ENCODE measurements at places on chromosomes 7 and 10.

GRCh38 chr7:13948019-13948801 is 41.3 kb downstream of the ETV1 start:
- DNase-seq: no peak

GRCh38 chr7:152759949-152760853 is 649 bp downstream of the ACTR3B start:
- DNase-seq: peak; percentile 7

- no peak for DNase-seq
These were observed 43.1 kb upstream of the HPS1 start for GRCh38 chr10:98489561-98490481.

DNA sequence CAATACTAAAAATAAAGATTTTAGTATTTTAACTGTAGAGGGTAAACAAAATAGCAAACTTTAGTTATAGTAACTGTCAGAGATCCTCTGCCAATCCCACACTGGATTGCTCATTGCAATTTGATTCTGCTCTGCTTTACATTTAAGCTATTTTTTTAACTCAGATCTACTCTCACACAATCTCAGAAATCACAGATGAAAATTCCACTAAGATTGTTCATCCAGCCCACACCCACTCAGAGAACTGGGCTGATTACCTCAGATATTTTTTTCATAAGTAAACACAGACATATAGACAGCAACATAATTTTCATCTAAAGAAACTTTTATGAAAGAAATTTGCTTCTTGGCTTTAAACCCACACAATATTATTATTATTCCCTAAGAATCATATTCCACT is 7.0 kb downstream of the OSBPL3 start:
- no peak for DNase-seq

All from cerebellar nuclear complex (tissue), 1 donor.